CD4-positive, alpha-beta T cell treated with Interleukin-17A for 1 hour (primary cell): ENCODE measurements at places on chromosomes 6 and 20.

GRCh38 chr6:1322156-1322555 is 10.3 kb downstream of the FOXQ1 start:
- no peak for DNase-seq

DNA sequence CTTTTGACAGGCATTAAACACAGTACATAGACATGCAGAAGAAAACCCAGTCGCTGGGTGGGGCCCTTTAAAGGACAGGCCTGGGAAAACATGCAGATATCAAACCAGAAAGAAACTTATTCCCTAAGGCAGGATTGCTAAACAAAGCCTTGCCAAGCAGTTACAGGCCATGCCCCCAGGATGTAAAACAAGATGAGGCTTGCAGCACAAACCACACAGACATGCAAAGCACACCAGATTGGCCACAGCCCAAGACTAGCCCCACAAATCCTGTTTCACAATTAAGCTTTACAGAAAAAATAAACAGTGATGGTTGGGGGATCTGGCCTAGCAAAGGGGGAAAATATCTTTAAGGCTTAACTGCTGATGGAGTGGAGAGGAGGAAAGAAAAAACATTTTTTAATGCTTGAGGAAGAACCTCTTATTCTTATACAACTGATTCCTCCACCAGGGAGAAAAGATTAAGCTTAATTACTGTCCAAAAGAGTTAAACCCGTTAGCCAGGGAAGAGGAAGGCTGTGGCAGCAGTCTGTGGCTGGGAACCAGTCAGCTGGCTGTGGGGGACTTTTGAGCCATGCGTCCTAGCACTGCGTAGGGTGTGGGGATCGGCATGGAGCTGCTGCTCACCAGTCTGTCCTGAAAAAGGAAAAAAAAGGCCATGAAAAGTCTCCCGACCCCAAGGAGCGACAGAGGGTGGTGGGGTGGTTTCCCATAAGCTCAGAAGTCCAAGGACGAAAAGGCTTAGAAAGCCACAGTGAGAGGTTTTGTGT is 28.4 kb downstream of the COL19A1 start:
- no peak for DNase-seq

GRCh38 chr6:111503660-111504059 is 20.6 kb upstream of the REV3L start:
- DNase-seq, result no peak

- DNase-seq, result no peak
These were observed 42.2 kb downstream of the ZHX3 start for GRCh38 chr20:41275301-41275731.

GRCh38 chr20:61803416-61803914 is 262.2 kb downstream of the TAF4 start:
- no peak for DNase-seq

DNA sequence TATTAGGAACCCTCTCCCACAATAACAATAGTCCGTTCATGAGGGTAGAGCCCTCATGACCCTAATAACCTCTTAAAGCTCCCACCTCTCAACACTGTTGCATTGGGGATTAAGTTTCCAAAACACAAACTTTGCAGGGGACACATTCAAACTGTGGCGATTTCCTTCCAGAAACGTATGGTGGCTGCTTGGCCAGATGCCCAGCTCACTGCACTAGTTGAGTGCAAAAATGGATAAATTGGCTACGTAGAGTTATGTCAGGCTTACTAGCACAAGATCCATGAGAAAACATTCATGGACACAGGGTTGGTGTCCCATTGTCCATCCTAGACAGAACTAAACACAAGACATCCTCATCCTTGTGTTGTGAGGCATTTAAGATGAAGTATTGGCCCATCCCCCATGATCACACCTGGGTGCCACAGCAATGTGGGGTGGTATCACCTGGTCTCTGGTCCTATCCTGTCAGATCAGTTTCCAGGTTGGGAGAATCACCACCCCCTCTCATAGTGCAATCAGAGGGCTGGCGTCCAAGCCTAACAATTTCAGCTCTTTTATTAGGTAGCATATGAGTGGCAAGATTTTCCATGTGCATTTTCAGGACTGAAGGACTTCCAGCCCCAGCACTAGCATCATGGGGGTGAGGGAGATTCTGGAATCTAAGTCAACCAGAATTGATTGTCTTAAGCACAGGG is 63.4 kb upstream of the ELOVL5 start:
- no peak for DNase-seq

- no peak for DNase-seq
These were observed 29.8 kb downstream of the ARHGAP40 start for GRCh38 chr20:38631155-38632022.

- no peak for DNase-seq
These were observed 36.9 kb downstream of the APCDD1L start for GRCh38 chr20:58478141-58478805.

- DNase-seq, result no peak
These were observed 11.4 kb upstream of the PDE10A start for GRCh38 chr6:165674155-165675029.

DNA sequence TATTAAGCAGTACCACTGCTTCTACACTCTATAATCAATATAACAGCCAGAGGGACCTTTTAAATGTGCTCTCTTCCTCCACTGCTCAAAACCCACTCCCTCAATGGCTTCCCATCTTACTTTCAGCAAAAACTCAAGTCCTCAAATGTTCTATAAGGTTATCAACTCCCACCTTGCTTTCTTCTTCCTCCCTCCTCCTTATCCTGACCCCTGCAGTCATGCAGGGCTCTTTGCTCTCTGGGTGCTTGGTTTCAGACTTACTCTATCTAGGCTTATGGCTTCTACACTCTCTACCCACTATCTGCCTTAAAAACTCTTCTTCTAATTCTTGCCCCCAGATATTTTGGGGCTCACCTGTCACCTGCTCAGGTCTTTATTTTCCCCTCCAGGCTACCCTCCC is 5.3 kb downstream of the ARHGAP18 start:
- DNase-seq, result no peak

GRCh38 chr6:105192707-105193465 is 13.1 kb upstream of the POPDC3 start:
- DNase-seq, result no peak

DNA sequence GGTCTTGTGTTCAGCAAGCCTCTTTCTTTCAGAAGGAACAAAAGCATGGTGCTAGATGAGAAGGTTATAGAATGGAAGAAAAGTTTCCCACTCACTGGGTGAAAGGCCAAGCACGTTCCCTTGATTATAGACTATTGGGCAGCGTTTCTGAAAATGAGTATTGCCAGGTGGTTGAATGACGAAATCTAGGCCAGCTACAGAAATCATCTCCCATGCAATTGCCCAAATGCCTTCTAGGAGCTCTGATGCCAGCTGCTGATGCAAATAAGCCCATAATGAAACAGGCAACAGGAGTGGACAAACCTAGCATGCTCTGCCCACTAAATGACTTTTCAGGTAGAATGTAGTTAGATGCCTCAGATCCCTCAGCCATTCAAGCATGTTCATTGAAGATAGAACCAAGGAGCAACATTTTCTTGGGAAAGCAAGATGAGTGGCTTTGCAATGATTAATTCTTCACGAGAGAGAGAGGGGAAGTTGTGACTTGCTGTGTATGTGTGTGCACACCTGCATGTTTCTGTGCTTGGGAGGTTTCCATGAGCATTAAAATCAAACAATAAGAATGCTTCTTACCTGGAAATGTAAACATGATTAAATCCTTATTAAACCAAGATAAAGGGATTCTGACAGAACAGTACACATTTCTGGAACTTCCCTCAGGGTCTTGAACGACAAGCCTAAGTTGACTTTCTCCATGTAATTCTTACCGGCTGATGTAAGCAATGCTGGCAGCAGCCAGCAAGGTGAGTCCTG is 43.6 kb downstream of the ADTRP start:
- no peak for DNase-seq

DNA sequence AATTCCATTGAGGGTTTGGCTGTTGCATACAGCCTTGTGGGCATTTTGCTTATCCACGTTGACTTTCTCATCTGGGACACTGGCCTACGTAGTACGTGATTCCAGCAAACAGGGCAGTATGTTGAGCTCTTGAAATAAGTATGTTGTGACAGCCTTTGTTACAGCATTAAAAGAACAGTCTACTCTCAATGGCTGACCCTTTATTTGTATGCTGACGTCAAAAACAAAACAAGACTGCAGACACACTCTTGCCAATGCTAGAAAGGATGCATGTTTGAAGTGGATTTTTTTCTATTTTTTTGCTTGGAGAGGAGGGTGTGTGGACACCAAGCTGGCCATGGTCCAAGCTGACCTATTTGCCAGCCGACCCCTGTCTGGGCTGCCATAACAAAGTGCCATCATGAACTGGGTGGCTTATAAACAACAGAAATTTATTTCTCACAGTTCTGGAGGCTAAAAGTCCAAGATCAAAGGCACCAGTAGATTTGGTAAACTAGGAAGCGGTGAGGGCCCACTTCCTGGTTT is 10.8 kb upstream of the SNHG17 start:
- no peak for DNase-seq

GRCh38 chr6:152261179-152261578 is 376.0 kb downstream of the SYNE1 start:
- DNase-seq, result no peak

DNA sequence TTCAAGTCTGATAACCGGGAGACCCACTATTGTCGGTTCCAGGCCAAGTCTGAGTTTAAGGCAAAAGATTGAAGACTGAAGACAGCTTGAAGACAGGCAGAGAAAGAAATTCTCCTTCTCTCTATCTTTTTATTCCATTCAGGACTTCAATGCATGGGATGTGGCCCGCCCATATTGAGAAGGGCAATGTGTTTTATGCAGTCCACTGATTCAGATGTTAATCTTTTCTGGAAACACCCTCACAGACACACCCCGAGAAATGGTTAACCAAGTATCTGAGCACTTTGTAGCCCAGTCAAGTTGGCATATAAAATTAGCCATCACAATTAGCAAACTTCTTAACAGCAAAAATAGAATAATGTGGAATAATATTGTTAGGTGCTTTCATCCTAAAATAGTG is 75.5 kb upstream of the FABP7 start:
- no peak for DNase-seq

DNA sequence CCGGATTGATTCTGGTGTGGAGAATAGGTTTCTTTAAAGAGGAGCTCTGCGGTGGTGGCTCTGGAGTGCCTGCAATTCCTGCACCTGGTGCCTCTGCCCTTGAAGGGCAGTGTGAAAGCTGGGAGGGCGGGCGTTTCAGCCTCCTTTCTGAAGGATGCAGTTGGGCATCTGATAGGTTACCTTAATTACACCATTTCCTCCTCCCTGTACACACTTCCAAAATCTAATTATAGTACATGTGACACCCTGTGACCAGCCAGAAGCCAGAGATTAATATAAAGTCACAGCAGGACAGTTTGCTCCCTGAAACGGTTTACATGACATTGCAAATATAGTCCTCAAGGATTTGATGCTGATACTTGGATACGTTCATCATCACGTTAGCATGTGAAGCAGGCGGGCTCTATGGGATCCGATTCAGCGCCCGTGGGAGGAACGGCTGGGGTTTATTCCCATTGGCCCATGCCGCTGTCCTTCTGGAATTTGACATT is 548.2 kb downstream of the QKI start:
- DNase-seq, result no peak

GRCh38 chr6:105994591-105995390 is 91.3 kb upstream of the PRDM1 start:
- DNase-seq, result peak; percentile 49

DNA sequence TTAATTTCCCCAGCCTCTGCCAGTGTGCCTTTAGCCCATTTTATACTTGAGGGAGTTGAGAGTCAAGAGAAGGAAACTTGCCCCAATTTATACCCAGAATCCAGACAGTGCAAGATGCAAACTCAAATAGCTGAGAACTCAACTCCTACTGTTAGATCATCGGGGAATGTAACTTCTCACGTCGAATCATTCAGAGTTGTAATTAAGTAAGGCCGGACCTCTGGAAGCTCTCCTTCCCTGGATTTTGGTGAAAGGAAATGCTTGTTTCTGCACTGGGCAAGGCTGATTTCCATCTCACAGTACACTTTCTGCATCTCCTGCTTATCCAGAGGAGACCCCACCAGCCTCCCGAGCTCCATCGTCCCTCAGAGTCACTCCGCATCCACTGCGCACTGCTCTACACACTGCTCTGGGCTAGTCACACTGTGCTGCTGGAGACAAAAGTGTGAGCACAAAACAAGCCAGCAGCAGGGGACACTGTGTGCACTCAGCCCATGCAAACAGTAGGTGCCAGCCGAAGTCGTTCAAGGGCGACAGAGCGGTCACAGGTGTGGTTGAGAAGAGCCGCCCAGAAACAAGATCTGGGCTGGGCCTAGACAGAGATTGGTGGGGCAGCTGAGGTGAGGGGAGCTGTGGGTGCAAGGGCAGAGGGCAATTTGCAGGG is 150.4 kb upstream of the QKI start:
- DNase-seq, result no peak

GRCh38 chr6:26554697-26555504 is 16.7 kb downstream of the HMGN4 start:
- DNase-seq, result peak; percentile 78

- DNase-seq, result peak; percentile 20
These were observed 5.4 kb upstream of the FBXO30 start for GRCh38 chr6:145819994-145820393.

DNA sequence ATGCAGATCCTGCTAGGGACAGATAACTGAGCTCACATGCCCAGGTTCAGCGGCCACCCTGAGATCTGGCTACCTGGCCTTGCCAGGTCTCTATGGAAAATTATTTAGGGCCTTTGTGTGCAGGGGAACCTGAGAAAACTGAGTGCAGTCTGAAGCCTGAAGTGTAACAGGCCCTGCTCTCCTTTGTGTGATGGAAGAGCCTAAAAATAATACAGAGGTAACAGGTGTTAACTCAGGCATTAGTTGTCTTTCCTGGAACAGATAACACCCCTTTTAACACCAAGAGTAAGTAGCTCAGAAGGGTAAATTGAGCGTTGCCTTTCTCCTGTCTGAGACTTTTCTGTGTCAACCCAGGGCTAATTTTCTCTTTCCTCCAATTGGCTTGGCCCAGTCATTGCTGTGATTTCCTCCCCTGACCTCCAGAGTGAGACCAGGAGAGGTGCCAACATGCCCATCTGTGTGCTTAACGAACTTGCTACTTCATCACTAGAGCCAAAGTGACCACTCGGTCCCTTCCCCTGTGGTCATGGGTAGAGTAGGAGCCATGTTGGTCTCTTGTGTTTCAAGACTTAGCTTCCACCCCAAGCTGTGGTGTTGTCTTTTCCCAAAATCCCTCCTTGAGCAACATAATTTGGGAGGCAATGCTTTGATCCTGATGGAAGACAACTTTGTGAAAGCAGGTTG is 304.4 kb upstream of the JAG1 start:
- DNase-seq, result no peak

GRCh38 chr6:134379076-134379475 is 61.2 kb upstream of the SGK1 start:
- peak; percentile 52 for DNase-seq

GRCh38 chr6:139415365-139415764 is 40.9 kb upstream of the CITED2 start:
- DNase-seq, result no peak

- no peak for DNase-seq
These were observed 11.5 kb upstream of the IL20RA start for GRCh38 chr6:137056121-137056880.
